Spinal cord (tissue), 10 donors: ENCODE measurements at places on chromosomes 5 and 9. TPM values are rescaled to one million over a fixed set of nuclear protein-coding genes. Genes with fewer than 3 reads are reported as not detected.

The ALDH1A1 gene
- 74.5 TPM for total RNA-seq

The SPATA31A3 gene
- not detected for total RNA-seq

The PFN3 gene
- total RNA-seq, result not detected

The TLR4 gene
- 35.2 TPM for total RNA-seq

The TMEFF1 gene
- 13.1 TPM for total RNA-seq

The PAEP gene
- not detected for total RNA-seq

The DBH gene
- not detected for total RNA-seq

The ANKRD55 gene
- total RNA-seq, result 14.0 TPM
